Stimulated activated CD4-positive, alpha-beta T cell treated with anti-CD3 and anti-CD28 coated beads, Interleukin-4, amount 100 ng/mL, for 48 hours (primary cell): ENCODE measurements at places on chromosomes 7 and 10.

GRCh38 chr10:51524041-51524440 lies 175.4 kb downstream of the CSTF2T start:
- DNase-seq: no peak

- DNase-seq: no peak
Observed at GRCh38 chr10:19518632-19519031, 297.6 kb upstream of the PLXDC2 start.

- no peak for DNase-seq
Observed at GRCh38 chr10:16987206-16987621, 142.4 kb downstream of the CUBN start.

- DNase-seq: no peak
Observed at GRCh38 chr7:112056409-112056808, 149.8 kb downstream of the DOCK4 start.

DNA sequence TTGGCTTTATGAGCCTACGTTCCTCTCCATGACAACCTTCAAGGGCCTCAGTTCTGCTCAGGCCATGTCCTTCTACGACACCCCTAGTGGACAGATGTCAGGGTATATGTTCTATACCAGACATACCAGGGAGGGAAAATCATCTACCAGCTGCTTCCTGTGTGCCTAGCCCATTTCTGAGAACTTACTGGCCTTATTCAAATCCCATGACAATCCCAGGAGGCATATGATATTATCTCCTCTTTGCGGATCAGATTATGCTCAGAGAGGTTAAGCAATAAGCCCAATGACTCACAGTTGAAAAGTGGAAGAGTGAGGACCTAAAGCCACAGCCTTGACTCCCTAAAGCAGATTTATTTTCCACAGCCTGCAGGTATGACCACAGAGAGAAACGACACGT lies 139.3 kb downstream of the GLI3 start:
- no peak for DNase-seq

GRCh38 chr7:144857463-144857862 lies 21.6 kb upstream of the TPK1 start:
- DNase-seq: no peak

- DNase-seq: peak; percentile 23
Observed at GRCh38 chr7:37920305-37920848, at the start of gene EPDR1. Gene EPDR1, plus strand, starts transcription at chr7:37920640. Its CDS starts 300 bp downstream, at chr7:37920940.

DNA sequence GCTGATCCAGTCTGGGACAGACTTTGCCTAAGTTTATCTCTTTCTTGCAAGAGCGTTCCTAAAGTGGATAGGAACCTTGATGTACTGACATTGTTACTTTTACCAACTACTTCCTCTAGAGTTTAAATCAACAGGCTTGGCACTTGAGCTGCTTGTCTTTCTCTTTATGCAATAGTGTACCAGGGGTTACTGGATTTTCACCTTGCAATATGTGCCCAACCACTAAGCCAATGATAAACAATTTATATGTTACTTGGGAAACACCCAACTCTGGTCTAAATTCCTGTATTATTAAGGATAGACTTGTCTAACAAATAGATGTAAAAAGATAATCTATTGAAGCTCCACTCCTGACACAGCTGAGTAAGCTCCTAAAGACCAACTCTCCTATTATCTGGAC lies 470.2 kb downstream of the SH2D4B start:
- DNase-seq: no peak

DNA sequence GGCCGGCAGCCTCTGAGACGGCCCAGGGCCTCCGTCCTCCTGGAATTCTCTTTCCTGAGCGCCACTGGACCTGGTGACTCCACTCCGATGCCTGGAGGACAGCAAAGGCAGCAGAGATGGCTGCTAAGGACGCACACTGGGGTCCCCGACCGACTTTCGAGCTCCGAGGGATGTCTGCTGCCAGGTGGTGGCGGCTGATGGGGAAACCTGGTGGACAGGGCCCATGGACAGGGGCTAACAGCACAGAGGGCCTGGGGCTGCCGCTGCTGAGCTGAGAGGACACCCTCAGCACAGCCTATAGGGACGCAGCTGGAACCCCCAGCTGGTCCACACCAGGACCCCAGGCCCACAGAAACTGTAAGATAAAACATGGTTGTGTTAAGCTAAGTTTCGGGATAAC lies 366.3 kb downstream of the DNAJB6 start:
- DNase-seq: no peak

- DNase-seq: no peak
Observed at GRCh38 chr7:107966711-107967110, 36.2 kb downstream of the LAMB1 start.

DNA sequence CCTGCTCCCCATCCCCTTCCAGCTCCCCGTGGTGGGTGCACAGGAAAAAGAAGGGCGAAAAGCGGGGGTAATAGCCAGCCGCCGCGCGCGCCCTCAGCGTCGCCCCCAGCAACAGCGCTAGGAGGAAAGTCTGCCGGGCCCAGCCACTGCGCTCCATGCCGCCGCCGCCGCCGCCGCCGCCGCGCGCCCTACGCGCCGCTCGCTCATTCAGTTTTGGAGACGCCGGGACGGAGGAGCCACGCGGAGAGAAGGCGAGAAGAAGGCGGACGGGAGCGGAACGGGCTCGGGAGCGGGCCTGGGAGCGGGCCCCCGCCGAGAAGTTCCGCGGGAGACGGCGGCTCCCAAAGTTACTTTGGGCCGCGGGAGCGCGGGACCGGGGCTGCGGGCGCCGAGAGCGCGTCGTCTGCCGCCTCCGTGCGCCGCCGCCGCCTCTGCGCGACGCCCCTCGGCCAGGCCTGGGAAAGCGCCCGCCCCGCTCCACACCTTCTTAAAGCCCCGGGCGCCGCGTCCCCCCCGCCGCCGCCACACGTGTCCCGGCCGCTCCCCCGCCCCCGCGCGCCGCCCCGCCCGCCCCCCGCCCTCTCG lies at the start of gene RELN:
Gene RELN, minus strand, starts transcription at position 459 of the 585 bp plus-strand sequence. Its CDS starts 302 bp downstream, at position 157.
- DNase-seq: no peak

- DNase-seq: no peak
Observed at GRCh38 chr7:123600876-123601275, 745 bp upstream of the ASB15 start.
